ENCODE measurements at places on chromosomes 3 and 15. TPM values are rescaled to one million over a fixed set of nuclear protein-coding genes. Genes with fewer than 3 reads are reported as not detected.

DNA sequence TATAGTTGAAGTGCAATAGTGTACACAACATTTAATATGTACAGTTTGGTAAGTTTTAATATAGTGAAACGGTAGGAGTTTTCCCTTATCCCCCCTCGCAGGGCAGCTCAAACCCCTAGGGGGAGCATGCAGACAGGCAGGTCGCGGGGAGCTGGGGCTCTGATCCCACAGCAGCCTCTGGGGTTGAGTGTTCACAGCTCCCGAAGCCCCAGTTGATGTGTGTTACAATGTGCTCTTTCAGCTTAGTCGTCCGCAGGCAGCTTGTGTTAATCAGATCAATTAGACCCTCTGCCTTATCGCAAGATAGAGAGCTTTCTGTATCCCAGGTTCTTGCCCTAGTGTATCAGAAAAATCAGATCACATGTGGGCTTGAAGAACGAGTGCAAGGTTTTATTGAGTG is 143.1 kb upstream of the CHRNA7 start:
- ATAC-seq = no peak

DNA sequence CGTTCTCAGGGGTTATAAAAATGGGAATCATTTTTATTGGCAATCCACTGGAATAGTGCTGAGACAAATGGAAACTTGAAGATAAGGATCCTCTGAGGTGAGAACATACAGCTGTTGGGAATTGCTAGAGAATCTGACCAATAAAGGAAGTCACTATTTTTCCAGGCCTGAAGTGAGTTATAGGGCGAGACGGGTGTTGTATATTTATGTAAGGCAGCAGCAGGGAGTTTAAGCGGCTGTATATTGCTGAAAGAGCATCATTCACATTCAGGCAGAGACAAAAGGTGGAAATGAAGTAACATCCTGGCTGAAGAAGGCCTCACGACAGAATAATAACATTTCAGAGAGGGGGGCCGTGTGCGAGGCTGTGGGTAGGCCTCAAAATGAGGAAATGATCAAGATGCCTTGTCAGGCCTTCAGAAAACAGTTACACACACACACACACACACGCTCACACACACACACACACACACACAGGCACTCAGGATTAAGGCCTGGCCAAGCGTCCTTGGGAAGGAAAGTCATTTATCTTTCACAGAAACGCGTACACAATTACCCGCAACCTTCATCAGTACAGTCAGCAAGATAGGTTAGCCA is 964.9 kb upstream of the NR2F2 start:
- ATAC-seq = peak; percentile 69

DNA sequence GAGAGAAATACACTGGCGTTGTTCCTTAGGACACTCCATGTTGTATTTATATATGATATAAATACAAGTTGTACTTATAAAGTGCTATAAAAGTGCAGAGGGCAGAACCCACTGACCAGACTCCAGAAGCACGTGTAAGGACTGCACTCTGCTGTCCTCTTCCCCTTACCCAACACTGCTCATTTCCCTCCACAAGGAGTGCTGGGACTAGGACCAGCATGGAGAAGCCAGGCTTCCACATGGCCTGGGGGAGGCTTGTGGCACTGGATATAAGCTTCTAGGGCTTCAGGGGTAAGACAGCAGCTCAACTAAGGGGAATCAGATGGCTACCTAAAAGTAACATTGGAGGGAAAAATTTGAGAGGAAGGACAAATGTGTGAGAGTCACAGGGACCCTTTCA is 556.9 kb downstream of the IGSF11 start:
- peak; percentile 10 for ATAC-seq

- ATAC-seq = no peak
Measured at GRCh38 chr3:101932326-101933068, 83.2 kb downstream of the NFKBIZ start.

- no peak for ATAC-seq
Measured at GRCh38 chr3:34364335-34364734, 565.9 kb downstream of the PDCD6IP start.

DNA sequence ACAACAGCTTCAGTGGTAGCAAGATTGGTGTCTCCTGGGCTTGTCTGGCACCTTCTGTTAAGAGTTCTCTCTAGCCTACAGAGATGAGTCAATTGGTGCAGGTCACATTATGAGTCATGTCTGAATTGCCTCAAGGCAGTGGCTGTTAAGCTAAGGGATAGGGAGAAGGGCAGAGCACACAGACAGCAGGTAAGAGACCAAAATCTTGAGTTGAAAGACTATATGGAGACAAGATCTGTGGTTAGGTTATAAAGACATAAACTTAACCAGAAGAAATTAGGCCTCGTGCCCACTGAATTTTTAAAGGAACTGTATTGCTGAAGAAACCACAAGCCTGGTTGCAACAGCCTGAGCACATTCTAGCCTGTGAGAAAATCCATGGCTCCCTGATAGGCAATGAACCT is 19.2 kb upstream of the KPNA1 start:
- ATAC-seq = no peak

- ATAC-seq = no peak
Measured at GRCh38 chr15:99303907-99304306, 52.6 kb downstream of the LRRC28 start.

GRCh38 chr3:15708882-15709677 is 88.7 kb downstream of the ANKRD28 start:
- ATAC-seq = no peak

DNA sequence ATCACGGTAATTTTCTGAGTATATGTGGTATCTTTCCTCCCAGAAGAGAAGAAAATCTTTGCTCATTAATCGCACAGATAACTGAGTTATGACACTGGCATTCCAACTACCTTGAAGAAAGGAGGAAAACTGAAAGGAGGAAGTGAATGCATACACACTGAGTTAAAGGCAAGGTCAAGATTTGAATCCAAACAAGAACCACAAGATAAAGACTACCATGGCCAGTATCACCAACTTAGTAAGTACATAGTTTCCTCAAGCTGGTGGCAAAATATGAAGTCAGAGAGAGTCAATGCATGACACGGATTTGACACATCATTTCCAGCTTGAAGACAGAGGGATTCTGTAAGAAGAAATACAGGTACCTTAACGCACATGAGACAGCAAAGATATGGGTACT is 287.5 kb downstream of the ULK4 start:
- ATAC-seq = no peak

DNA sequence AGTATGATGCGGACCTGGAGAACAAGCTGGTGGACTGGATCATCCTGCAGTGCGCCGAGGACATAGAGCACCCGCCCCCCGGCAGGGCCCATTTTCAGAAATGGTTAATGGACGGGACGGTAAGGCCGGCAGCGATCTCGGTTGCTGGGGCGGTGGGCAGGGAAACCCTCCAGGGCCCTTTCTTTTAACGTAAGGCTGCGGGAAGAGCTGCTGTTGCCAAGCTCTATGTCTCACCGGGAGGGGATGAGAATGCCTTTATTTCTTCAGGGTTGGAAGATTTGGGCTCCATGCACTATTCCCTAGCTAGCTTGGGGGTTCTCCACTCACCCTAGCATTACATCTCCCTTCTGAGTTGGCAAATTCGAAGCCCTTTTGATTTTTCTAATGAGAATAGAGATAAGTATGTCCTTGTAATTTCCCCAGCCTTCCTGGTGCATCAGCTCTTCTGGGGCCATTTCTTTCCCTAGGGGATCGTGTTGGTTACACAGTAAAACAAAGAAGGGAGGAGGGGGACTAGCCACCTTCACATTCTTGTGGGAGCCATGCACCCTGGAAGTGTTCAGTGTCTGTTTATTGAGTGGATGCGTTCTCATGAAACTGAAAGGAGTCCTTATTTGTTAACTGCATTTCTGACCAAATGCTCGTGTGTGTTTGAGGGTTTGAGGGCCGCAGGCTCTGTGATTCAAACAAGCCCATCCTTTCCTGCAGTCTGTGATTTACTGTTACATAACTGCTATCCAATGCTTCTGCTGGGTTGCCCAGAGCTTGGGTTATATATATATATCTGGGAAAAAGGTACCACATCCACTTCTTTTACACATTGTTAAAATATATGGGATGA is 982 bp downstream of the TAGLN3 start:
- no peak for ATAC-seq

DNA sequence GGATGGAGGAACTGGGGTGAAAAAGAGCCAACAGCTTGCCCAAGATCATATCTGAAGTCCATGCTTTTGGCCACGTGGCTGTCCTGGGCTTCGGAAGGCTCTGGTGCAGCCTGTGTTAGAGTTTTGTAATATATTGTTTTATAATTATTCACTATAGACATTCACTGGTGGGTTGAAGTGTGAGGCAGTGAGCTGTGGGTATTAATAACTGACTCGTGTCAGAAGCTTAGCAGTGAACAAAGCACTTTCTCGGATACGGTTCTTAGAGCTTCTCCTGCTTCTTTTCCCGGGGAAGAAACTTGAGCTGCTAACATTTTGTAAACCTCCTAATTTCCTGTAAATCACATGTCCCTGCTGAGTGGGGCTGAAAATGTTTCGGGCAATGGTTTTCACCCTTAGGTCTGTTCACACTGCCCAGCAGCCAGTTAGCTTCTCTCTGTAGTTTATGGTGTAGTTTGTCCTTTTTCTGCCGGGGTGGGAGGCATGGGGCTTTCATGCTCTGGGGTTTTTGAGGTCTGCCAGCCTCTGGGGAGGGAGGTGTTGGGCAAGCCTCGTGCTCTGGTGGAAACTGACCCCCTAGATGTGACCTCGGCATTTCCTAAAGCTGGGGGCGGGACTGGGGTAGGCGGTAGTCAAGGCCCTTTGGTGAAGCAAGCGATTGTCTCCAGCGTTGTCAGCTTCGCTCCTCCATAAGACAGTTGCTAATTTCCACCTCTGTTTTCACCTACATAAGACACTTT is 1.7 kb downstream of the MRAS start:
- no peak for ATAC-seq

DNA sequence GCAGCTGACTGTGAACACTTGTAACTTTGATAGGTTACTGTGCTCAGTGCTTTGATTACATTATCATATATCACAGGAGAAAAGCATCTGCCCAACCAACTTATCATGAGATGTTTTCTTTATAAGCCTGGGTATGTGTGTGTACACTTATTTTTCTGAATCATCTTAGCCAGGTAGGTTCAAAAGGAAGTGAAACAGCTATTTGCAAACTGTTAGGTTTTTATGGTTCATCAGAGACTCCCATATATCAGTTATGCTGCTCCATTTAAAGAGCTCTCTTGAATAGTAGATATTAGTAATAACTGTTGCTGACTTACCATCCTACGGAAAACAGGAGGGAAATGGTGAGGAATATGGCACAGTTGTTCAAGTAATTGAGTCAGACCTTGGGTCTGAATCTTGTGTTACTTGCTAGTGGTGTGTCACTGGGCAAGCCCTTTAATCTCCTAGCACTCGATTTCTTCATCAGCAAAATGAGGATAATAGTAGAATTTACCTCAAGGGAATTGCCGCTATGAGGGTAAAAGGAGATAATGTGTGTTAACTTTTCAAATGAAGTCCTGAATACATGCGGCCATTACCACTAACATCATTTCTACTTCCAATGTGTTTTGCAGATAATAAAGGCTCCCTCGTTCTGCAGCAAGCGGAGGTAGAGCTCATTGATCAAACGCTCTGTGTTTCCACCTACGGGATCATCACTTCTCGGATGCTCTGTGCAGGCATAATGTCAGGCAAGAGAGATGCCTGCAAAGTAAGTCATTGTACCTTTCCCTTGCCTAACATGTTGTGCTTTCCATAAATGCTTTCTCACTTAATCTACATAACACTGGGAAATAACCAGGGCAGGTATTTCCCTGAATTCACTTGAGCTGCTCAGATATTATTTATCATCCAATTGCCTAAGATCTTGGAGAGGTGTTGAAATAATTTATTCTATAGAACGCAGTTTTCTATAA is 7.8 kb upstream of the C3orf52 start:
- ATAC-seq = no peak

DNA sequence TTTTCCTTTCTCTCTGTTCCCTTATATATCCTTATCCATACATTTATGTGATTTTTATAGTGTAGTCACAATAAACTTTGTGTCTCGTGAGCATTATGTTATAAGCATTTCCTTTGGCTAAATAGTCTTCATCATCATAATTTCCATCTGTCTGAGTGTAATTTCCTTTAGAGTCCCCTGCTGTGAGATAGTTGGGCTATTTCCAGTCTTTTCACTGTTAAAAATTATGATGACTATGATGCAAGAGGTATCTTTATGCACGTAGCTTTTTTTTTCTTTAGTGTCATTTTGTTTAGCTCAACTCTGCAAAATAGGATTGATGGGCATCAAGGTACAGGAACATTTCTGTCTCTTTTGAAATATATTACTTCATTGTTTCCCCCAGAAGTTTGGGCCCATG is 26.9 kb upstream of the CA12 start:
- no peak for ATAC-seq

SNTN gene
- total RNA-seq = not detected

CRTAP gene
- total RNA-seq = 358 TPM

ERICH6 gene
- total RNA-seq = not detected

NANOGP8 gene
- not detected for total RNA-seq

C3orf20 gene
- not detected for total RNA-seq

CAND2 gene
- total RNA-seq = 11.5 TPM

AGBL1 gene
- total RNA-seq = 0.13 TPM
